ENCODE measurements at places on chromosomes 5 and 9.

DNA sequence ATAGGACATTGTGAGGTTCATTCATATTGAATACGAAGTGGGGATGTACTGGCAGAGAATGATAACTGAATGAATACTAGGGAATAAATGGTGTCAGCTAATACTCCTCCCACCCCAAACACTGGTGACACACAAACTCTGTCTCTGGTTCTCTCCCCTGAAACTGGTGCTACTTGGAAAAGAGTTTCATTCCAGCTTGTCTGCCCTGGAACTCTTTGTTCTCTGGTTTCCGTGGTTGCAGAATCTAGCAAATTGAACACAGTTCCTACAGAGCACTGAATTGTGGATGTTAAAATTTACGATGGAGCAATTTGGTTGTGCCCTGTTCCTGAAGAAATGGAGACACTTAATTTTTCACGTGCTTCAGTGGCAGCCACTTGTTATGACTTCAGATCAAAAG, 181.7 kb downstream of the KCTD16 start:
- DNase-seq: no peak

DNA sequence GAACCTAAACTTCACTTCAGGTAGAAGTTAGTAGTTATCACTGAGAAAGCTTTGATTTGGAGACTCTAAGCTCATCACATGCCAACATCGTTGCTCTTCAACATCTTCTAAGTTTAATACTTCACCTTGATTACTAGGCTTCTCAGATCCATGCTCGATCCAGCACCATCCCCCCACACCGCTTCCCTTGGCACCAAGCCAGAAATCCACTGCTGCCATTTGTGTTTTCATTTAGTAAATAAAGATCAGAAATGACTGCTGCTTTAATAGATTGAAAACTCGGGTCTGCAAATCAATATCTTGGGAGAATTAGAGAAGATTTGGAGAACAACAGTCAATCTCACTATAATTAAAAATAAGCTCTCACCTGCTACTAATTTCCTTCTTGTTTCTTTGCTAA, 214.7 kb upstream of the NR4A3 start:
- peak; percentile 91 for DNase-seq

- no peak for DNase-seq
Observed at GRCh38 chr5:1781107-1781506, 18.5 kb downstream of the MRPL36 start.

DNA sequence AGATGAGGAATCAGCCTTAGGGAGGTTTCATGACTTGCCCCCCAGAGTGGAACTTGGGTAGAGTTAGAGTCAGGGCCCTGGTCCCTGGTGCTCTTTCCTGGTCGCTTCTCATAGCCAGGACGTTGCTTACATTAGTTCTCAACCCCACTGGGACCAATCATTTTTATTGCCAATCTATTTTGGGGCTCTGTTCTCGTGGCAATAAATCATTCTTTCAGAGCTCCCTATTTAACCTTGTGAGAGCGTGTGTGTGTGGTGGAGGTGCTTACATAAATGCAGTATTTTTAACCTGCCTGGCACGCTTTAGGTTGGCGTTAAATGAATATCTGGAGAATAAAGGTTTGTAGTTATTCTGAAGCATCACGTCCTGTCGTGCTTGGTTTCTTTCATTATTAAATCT, 4.1 kb downstream of the TRIO start:
- DNase-seq: no peak

DNA sequence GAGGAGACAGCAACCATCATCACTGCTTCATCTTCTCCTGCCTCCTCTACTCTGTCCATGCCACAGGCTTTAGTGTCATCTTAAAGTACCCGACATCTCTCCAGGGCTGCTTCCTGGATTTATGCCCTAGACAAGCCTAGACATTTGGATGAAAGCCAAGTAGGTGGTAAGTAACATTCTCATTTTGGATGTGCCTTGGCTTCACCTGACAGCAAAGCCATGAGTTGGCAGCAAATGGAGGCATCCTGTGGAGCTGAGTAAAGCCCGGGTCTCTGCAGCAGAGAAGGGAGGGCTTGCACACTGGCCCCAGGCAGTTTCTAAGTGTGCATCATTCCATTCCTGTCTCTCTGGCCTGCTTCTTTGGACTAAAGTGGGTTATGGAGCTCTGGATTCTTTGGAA, 299.1 kb downstream of the DMAC1 start:
- peak; percentile 25 for DNase-seq

GRCh38 chr5:90161414-90161813, 248.1 kb downstream of the CETN3 start:
- DNase-seq: peak; percentile 36
